ENCODE measurements at places on chromosomes 3 and 15. TPM values are rescaled to one million over a fixed set of nuclear protein-coding genes. Genes with fewer than 3 reads are reported as not detected.

The NPAP1 gene
- not detected for polyA plus RNA-seq

The GOLGA6L7 gene
- not detected for polyA plus RNA-seq

The GREM1 gene
- 0.22 TPM for polyA plus RNA-seq

The COL7A1 gene
- 8.0 TPM for polyA plus RNA-seq

The ELL3 gene
- polyA plus RNA-seq, result 45.4 TPM

The FAM3D gene
- polyA plus RNA-seq, result 168 TPM

The HTR3E gene
- polyA plus RNA-seq, result 0.06 TPM

The HACD2 gene
- polyA plus RNA-seq, result 21.0 TPM

The ZMYND10 gene
- 1.6 TPM for polyA plus RNA-seq

The TERC gene
- polyA plus RNA-seq, result 0.48 TPM

The PLSCR2 gene
- polyA plus RNA-seq, result not detected

The SEMA5B gene
- 4.0 TPM for polyA plus RNA-seq

The P3H2 gene
- 0.27 TPM for polyA plus RNA-seq

The SATB1 gene
- polyA plus RNA-seq, result 9.5 TPM

The NOX5 gene
- not detected for polyA plus RNA-seq

The TGM5 gene
- polyA plus RNA-seq, result not detected

The RARRES1 gene
- 1.4 TPM for polyA plus RNA-seq

The C3orf33 gene
- 10.3 TPM for polyA plus RNA-seq

The TMEM108 gene
- polyA plus RNA-seq, result not detected

The EIF4A2 gene
- 461 TPM for polyA plus RNA-seq

The PFN2 gene
- 27.3 TPM for polyA plus RNA-seq

The SNX22 gene
- 0.54 TPM for polyA plus RNA-seq

The SEMA3B gene
- 204 TPM for polyA plus RNA-seq

The SKOR1 gene
- polyA plus RNA-seq, result 0.27 TPM

The SYNM gene
- 18.1 TPM for polyA plus RNA-seq

The MYH15 gene
- polyA plus RNA-seq, result 0.48 TPM

The P2RY13 gene
- 4.8 TPM for polyA plus RNA-seq

The GOLGA8J gene
- not detected for polyA plus RNA-seq

The RASGRF1 gene
- polyA plus RNA-seq, result not detected

The GRM7 gene
- not detected for polyA plus RNA-seq

The STRIT1 gene
- polyA plus RNA-seq, result 0.18 TPM

The POLR2H gene
- polyA plus RNA-seq, result 258 TPM

The MYL3 gene
- polyA plus RNA-seq, result 9.2 TPM

The TM6SF1 gene
- 0.93 TPM for polyA plus RNA-seq

The FES gene
- polyA plus RNA-seq, result 4.6 TPM

The GOLGA8T gene
- polyA plus RNA-seq, result not detected

The SLC2A2 gene
- polyA plus RNA-seq, result 212 TPM

The TPRG1 gene
- 1.9 TPM for polyA plus RNA-seq

The ALDH1A2 gene
- 0.97 TPM for polyA plus RNA-seq

The HYAL3 gene
- 2.7 TPM for polyA plus RNA-seq

The CLSTN2 gene
- not detected for polyA plus RNA-seq

The PCLAF gene
- 21.5 TPM for polyA plus RNA-seq

The DPPA2 gene
- polyA plus RNA-seq, result not detected

The CHL1 gene
- polyA plus RNA-seq, result 3.0 TPM
